Peyer's patch (tissue), 4 donors: ENCODE measurements at places on chromosomes 7 and 10. TPM values are rescaled to one million over a fixed set of nuclear protein-coding genes. Genes with fewer than 3 reads are reported as not detected.
A peak's percentile ranks its signal among the peaks of the same experiment; 100 is the strongest.

DNA sequence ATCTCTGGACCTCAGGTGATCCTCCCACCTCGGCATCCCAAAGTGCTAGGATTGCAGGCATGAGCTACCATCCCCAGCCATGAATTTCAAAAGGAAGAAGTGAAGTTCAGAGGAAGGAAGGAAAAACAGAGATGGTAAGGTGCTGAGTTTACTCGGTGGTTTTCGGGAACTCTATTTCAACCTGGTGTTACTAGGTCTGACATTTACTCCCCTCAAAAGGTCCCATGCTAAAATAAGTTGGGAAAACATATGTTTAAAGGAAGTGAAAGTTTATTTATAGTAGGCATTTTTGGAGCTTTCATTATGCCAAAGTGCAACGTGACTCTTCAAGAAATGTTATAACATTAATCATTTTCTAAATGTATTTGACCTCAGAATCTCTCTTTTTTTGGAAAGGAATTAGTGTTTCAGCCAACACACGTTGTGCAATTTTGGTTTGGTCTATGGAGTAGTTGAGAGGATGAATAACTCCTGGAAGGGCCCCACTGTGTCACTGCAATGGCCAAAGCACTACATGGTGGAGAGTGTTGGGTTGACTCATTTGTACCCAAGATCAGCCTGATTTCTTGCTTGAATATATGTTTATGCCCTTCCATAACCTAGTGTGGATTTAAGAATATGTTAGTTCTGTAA is 114.7 kb upstream of the FAM171A1 start:
- DNase-seq, result no peak

SLC16A12 gene
- not detected for total RNA-seq

DNA sequence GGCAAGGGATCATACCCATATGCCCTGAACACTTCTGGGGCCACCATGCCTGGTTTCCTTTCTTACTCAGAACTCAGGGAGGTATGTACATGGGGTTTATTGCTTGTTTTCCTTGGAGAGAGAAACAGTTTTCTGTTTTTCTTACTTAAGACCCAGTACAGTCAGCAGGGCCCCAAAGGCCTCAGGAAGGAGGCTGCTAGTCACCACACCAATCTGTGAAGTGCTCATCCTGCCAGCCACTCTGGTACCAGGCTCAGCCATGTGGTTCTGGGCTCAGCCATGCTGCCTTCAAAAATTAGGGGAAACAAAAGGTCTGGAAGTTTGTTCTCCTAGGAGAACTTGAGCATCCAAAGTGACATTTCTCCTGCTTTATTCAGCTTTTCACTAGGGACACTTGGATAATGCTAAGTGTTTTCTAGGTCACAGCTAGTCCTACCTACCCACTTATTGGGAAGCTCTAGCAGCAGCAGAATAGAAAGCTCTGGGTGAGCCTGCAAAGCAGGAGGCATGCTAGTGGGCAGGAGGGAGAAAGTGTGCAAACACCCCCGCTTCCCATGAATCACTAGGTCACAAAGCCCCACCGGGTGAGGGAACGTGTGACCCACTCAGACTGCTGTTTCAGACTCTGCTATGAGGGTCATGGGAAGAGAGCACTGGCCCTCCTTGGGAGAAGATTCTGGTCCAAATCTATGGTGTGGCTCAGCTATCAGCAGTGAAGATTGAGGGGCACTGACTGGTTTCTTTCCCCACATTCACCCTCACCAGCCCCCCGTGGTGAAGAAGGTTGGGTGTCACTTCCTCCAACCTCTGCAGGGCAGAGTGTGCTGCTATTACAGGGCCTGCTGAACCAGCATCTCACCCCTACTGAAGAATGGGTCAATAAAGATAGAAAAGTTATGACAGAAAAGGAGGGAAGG is 23.9 kb downstream of the NUDCD3 start:
- no peak for DNase-seq

DNA sequence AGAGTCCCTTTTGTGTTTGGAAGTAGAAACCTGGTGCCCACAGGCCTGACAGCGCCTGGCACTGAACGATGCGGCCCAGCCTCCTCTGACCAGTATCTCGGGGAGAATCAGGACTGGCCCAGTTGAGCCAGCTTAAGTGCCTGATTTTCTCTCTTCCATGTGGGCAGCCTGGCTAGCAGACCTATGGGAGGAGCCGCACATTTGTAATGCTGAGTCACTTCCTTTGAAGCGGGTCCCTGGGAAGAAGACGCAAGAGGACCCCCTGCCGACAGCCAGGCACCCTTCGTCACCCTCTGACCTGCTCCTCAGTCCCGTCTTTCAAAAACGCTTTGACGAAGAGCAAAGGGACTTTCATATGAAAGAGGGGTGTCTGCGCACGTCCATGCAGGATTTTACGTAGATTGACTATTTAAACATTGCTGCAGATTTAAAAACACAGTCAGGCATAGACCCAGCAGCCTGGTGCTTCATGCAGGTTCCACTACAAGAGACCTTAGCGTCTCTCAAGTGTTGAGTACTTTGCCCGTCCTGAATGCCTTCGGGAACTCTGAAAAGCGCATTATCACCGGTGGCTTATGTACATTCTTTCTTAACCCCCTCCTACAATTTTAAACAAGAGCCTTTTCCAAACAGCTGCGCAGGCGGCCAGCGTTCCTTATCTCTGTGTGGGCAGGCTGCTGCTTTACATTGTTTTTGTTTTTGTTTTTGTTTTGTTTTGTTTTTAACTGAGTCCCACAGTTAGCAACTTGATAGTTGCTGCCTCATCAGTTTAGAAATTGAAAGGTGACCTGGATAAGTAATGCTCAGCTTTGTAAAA is 36.5 kb upstream of the AP5Z1 start:
- DNase-seq, result no peak

DNA sequence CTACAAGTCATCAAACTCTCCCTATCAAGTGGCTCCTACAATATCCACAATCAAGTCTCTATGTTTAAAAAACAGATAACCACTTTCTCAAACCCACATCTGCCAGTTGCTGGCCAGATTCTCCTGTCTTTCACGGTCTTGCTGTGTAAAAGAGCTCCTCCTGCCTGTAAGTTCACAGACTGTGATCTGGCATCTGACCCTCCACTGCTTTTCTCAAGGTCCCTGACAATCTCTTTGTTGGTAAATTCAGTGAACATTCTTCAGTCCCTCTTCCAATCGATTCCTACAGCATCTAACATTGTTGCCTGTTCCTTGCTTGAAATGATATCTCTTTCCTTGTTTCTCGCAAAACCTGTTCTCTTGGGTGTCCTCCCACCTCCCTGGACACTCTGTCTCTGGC is 18.5 kb upstream of the LMOD2 start:
- no peak for DNase-seq

GRCh38 chr10:90872648-90873020 is 860 bp downstream of the RPP30 start:
- DNase-seq, result no peak

TNS3 gene
- total RNA-seq, result 101 TPM

DNA sequence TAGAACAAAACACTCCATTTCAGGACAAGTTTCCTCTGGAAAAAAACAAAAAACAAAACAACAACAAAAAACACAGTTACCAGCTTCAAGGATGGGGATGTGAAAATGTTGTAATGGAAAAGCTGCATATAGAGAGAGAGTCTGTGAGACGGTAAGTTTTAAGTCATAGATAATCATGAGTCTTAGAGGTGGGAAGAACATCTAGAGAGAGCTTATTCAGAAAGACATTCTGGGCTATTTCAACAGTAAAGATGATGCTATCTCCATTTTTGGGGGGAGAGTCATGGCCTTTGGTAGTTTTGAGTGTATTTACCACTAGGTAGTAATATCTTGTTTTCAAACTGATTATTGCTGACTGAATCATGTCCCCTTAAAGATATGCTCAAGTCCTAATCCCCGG is 23.3 kb upstream of the INPP5F start:
- DNase-seq, result no peak

DNA sequence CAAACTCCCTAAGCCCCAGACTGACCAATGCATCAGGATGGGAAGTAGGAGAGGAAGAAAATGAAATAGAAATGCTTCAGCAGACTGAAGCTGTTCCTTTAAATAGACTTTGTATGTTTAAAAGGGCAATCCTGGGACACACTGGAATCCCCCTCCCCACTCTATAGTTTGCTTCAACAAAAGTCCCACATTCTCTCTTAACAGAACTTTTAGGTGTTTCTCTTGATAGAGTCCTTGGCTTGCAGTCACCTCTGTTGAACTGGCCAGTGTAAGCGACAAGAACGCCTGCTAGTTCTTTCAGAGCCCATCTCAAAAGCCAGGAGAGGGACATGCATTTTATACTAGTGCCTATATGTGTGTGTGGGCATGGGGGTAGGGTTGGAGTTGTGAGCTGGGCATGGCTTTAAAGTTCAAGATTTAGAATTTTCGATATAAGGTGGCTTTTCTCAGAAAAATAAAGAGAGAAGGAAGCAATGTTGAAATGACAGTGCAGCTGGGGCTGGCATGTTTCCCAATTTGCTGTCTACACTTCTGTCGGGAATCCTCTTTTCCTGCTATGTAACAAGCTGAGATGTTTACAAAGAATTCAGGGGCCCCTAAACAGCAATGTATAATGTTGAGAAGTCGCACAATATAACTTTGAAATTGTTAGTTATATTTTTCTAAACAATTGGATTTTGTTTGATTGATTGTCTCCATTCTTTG is 2.1 kb downstream of the TBX20 start:
- no peak for DNase-seq

CAMK2B gene
- 0.67 TPM for total RNA-seq

ATRNL1 gene
- 3.5 TPM for total RNA-seq

DNA sequence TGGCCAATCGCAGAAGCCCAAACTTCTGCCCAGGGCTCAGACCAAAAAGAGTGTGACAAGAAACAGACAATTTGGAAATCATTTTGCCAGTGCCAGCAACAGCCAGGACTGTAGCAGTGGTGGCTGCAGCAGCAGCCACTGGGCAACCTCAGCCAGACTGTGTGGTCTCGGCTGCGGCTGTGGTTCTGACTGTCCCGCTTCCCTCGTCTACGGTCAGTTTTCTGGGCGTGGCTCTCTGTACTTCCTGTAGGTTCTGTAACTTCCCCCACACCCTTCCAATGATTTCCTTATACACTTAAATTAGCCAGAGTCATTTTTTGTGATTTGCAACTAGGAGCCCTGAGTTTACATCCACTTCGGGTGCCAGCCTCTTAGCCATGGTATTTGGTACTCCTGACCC is 39.9 kb downstream of the CYTH3 start:
- DNase-seq, result peak; percentile 66

RBP3 gene
- total RNA-seq, result not detected

MPLKIP gene
- 16.6 TPM for total RNA-seq

- no peak for DNase-seq
Measured at GRCh38 chr7:28481091-28481926, 69.0 kb downstream of the CREB5 start.

- no peak for DNase-seq
Measured at GRCh38 chr7:90005836-90006235, 148.4 kb upstream of the STEAP1 start.

TEX36 gene
- not detected for total RNA-seq

CLCN1 gene
- not detected for total RNA-seq

- no peak for DNase-seq
Measured at GRCh38 chr7:71595176-71595575, 463.2 kb downstream of the GALNT17 start.

SEPHS1 gene
- 34.9 TPM for total RNA-seq

HOGA1 gene
- not detected for total RNA-seq

- no peak for DNase-seq
Measured at GRCh38 chr10:99604862-99605261, 15.4 kb downstream of the SLC25A28 start.

GRCh38 chr7:29626730-29627129 is 63.1 kb downstream of the PRR15 start:
- no peak for DNase-seq

DNA sequence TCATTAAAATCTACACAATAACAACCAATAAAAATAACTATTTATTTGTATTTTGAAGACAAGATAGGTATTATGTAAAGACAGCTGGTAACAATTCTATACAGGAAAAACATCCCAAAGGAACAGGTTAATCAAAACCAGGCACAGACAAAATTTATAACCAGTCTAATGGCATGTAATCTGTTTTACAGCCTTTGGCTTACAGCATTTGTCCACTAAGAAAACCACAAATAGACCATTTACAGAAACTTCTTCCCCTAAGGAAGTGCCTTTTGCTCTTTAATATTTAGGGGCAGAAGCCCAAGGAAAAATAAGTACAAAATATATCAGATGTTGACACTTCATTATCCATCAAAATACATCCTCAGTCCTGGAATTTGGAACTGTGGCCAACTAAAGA is 65.0 kb downstream of the SVIL start:
- no peak for DNase-seq

DNA sequence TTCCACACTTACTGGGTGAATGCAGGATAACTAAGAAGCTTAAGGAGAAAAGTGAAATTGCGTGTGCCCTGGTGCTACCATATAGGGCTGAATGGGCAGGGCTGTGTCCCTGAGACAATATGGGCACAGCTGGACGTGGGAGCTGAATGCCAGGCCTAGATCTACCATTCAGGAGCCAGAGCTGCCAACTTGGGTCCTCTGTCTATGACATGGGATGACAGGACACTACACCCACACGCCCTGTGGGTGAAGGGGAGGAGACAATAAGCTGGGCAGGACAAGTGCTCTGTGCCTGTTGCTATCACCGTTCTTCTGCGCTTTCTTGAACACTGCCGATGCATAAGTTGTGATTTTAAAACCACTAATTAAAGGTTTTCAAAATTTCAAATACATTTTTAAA is 293.9 kb downstream of the TNS3 start:
- DNase-seq, result no peak

- no peak for DNase-seq
Measured at GRCh38 chr10:49500412-49500811, 38.5 kb downstream of the ERCC6 start.

- DNase-seq, result no peak
Measured at GRCh38 chr7:110448918-110449317, 642.0 kb upstream of the LRRN3 start.

DNA sequence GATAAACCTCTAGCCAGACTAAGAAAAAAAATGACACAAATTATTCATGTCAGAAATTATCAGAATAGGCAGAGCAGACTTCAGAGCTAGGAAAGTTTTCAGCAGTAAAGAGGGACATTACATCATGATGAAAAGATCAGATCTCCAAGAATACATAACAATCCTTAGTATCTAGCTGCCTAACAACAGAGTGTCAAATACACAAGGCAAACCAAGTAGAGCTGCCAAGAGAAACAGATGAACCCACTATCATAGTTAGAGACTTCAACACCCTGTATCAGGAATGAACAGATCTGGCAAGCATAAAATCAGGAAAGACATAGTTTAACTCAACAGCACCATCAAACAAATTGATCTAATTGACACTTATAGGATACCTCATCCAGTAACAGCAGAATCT is 92.3 kb downstream of the NKX6-2 start:
- DNase-seq, result no peak

- DNase-seq, result no peak
Measured at GRCh38 chr7:124934841-124935240, 5.2 kb upstream of the POT1 start.
